Fibroblast of gingiva (primary cell): ENCODE measurements at places on chromosomes 4 and X.

- peak; percentile 56 for DNase-seq
Observed at GRCh38 chr4:131509521-131509920, 1639.6 kb upstream of the PCDH10 start.

GRCh38 chrX:84240848-84241565 lies 53.0 kb upstream of the RPS6KA6 start:
- DNase-seq, result no peak

DNA sequence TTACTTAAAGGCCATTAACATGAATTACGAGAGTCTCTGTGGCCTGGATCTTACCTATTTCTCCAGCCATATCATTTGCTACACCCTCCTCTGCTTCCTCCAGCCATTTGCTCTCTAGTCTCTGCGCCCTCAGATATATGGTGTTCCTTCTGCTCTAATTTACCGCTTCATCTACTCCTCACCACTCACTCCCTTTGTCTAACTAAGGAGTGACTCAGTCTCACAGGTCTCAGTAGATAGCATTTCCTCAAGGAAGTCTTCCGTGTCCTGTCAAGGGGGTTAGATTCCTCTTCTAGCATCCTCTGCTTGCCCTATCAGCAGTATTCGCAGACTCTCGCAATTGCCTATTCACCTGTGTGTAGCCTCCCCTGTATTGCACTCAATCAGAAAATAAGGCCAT lies 892.1 kb upstream of the INTU start:
- no peak for DNase-seq

DNA sequence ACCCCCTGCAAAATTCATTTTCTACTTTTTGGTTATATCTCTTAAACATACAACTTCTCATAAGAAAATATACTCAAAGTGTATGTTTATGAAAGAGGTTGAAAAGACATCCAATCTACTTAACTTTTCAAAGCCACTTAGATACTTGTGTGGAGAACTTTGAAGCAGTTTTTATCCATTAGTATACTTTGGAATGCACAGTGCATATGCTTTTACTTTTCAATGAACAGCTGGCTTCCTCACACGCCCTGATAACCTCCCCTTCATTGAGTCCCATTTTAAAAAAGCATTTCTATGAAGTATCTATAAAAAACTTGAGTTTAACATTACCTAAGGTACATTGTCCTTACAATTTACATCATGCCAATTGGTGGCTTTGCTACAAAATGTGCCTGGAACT lies 73.8 kb downstream of the VEGFC start:
- no peak for DNase-seq

- DNase-seq, result peak; percentile 22
Observed at GRCh38 chrX:110853610-110854009, 58.0 kb upstream of the CHRDL1 start.

GRCh38 chrX:47502316-47503125 lies 19.5 kb upstream of the ZNF41 start:
- DNase-seq, result peak; percentile 77

DNA sequence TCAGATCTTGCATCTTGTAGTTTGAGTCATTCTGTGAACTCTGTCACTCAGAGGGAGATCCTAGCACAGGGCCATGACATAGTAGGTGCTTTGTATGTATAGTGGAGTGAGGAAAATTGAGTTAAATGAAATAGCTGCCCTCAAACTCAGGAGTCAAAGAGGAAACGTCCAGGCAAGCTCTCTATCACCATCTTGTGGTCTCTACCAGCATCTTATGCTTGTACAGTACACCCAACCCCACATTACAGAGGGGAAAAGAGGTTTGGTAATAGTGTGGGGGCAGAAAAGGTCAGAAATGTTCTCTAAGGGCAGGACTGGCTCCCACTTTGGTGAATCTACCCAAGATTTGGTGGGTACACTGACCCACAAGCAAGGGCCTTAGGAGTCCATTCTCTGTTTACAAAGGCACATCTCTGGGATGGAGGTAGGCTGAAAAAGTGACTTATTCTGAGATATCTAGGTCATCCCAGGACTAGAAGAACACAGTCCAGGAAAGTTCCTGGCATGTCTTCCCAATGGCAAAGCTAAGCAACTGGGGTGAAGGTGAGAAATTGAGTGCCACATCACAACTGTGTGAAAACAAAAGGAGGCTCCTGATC lies 131.8 kb downstream of the OR13H1 start:
- DNase-seq, result no peak

- DNase-seq, result no peak
Observed at GRCh38 chr4:84110040-84110439, 389.1 kb downstream of the NKX6-1 start.

- DNase-seq, result no peak
Observed at GRCh38 chrX:13651150-13651549, 1.8 kb upstream of the TCEANC start.

- no peak for DNase-seq
Observed at GRCh38 chr4:114599231-114599902, 760 bp downstream of the UGT8 start.
